Mucosa of descending colon (tissue), 3 donors: ENCODE measurements at places on chromosomes 1 and 21. TPM values are rescaled to one million over a fixed set of nuclear protein-coding genes. Genes with fewer than 3 reads are reported as not detected.

FCRL1 gene
- 0.17 TPM for total RNA-seq

FAM72D gene
- 0.19 TPM for total RNA-seq

DNAJC28 gene
- total RNA-seq, result 2.9 TPM

DHX9 gene
- total RNA-seq, result 88.8 TPM

RHBG gene
- not detected for total RNA-seq

CGN gene
- 187 TPM for total RNA-seq

NT5C1A gene
- total RNA-seq, result not detected

CELA2B gene
- total RNA-seq, result not detected

MLLT11 gene
- total RNA-seq, result 5.4 TPM

S100A10 gene
- 1,083 TPM for total RNA-seq

DCST1 gene
- total RNA-seq, result not detected

LCE1A gene
- not detected for total RNA-seq

CACNA1S gene
- not detected for total RNA-seq

TMPRSS15 gene
- not detected for total RNA-seq

SEMA6C gene
- 1.9 TPM for total RNA-seq
